Osteoblast (primary cell): ENCODE measurements at places on chromosomes 2 and 18.

- DNase-seq, result no peak
Measured at GRCh38 chr2:140863713-140864112, 1267.1 kb downstream of the LRP1B start.

- no peak for DNase-seq
Measured at GRCh38 chr2:64649626-64650025, 4.1 kb downstream of the SERTAD2 start.

- DNase-seq, result peak; percentile 90
Measured at GRCh38 chr2:242031481-242032019, 162.0 kb downstream of the RTP5 start.

- peak; percentile 13 for DNase-seq
Measured at GRCh38 chr2:97951155-97951680, 44.5 kb downstream of the TMEM131 start.

- no peak for DNase-seq
Measured at GRCh38 chr2:53381271-53381670, 386.3 kb upstream of the CHAC2 start.

DNA sequence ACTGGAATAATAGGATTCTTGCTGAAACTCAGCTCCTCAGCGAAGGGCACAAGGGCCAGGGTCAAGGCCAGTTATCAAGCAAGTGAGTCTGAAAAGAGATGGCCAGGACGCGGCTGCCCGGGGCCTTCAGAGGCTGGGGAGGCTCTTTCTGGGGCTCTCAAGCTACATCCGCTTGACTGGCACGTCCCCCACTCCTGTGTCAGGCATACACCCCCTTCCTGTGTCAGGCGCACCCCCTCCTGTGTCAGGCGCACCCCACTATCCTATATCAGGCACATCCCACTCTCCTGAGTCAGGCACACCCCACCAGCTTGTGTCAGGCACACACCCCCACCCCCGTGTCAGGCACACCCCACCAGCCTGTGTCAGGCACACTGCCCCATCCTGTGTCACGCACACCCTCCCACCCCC is 91.8 kb downstream of the TPO start:
- DNase-seq, result no peak

DNA sequence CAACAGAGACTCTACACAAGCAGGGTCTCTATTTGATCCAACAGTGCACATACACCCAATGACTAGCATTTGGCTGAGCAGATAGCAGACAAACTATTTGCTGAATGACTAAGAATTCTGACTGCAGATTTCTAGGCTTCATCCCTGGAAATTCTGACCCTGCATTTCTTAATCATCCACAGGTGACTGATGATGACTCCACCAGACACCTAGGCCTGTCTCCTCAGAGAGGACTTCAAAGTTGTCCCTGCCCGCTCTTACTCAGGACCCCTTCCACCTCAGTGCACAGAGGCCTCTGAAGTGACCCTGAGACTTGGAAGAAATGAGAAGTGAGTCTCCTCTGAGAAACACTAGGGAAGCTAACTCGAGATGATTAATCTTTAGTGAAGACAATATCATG is 51.3 kb downstream of the SEPTIN10 start:
- no peak for DNase-seq

DNA sequence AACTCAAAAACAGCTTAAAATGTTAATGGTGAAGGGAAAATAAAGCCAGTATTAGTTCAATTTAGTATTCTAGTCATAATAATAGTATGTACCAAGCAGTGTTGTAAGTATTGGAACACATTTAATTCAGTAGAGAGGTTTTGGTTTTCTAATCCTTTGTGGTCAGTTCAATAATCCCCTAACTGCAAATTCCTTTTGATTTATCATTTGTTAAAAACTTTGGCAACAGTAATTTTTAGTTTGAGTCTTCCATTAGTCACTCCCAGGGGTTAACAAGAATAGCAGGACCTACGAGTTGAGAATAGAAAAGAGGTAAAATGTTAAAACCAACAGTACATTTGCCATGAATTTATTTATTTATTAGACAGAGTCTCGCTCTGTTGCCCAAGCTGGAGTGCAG is 10.7 kb downstream of the MRPL44 start:
- peak; percentile 51 for DNase-seq

- no peak for DNase-seq
Measured at GRCh38 chr2:211901226-211901846, 637.3 kb downstream of the ERBB4 start.

- no peak for DNase-seq
Measured at GRCh38 chr2:223701761-223702160, 99.6 kb upstream of the SCG2 start.

DNA sequence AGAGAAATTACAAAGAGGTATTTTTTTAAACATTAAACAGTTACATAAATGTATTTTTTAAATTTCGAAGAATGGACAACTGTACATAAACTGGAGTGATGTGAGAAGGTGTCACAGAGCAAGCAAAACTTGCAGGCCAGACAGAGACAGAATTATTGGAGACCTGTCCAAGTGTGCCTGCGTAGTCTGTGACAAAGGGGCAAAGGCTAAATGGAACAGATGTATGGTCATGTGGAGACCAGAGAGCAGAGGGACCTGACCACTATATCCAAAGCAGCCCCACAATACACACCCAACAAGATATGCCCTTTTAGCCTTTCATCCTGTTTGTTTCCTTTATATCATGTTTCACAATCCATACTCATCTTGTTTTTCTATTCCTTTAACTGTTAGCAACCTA is 225.3 kb upstream of the VWC2L start:
- DNase-seq, result no peak
